ENCODE measurements at places on chromosomes 2 and 18.

GRCh38 chr2:128500138-128500800, 181.6 kb upstream of the HS6ST1 start:
- DNase-seq, result no peak

DNA sequence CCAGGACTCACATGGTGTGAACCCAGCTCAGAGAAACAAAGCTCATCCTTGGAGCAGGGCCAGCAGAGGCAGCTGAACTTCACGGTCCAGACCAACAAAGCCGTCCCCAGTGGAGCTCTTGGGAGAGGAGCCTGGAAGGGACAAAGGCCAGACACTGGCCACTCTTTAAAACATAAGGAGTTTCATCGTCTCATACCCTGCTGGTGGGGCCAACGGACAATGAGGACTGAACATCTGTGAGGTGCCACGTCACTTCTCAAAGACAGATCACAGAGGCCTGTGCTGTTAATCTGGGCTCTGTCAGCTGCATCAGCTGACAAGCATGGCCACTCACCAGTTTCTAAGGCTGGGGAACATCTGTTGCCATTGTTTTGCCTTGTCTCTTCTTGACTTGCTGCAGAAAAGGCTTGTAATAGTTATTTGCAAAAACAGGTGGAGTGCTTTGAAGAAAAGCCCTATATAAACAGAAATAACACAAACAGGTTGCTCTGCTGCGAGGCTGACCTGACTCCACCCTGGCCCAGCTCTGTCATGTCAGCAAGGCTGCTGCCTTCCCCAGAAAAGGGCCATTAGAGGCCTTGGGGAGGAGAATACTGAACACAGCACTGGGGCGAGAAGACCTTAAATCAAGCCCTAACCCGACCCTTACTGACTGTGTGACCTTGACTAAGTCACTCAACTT, 68.1 kb upstream of the DAPL1 start:
- DNase-seq, result no peak

DNA sequence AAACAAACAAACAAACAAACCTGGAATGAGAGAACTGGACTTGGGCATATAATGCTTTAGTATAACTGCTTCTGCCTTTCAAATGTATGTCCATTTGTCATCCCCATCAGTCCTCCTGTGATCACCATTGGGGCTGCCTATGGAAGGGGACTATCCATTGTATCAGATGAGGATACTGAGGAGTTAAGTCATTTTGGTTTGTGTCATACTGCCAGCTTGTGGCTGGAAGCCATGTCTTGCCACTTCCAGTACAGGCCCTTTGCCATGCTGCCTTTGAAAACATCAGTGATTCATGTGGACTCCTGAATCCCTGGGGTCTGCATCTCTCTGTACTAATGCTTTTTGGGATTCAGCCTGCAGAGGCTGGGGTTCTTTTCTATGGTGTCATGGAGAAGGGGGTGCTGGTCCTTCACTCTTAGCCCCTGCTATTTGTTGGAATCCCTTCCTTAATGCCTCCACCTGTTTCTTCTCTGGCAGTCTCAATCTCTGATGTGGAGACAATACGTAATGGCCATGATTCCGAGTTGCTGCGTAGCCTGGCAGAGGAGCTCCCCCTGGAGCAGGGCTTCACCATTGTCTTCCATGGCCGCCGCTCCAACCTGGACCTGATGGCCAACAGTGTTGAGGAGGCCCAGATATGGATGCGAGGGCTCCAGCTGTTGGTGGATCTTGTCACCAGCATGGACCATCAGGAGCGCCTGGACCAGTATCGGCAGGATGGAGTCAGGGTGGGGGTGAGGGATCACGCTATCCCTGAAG, 10.6 kb downstream of the PLCD4 start:
- no peak for DNase-seq

DNA sequence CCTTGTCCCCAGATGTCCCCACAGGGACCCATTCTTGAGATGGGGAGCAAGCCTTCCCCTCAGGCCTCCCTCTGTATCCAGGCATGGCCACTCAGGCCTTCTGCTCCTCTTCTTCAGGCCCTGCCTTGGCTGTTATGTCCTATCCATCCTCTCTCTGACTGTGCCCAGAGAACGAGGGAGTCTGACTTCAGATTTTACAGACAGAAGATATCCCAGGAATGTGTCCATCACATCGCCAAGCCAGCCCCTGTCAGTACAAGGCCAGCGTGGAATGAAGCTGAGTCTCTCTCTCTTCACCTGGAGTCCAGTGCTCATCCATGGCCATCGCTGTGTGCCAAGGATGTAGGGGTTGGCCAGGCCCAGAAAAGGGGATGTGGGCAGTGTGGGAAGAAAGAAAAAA, 57.6 kb downstream of the SDC1 start:
- DNase-seq, result no peak

DNA sequence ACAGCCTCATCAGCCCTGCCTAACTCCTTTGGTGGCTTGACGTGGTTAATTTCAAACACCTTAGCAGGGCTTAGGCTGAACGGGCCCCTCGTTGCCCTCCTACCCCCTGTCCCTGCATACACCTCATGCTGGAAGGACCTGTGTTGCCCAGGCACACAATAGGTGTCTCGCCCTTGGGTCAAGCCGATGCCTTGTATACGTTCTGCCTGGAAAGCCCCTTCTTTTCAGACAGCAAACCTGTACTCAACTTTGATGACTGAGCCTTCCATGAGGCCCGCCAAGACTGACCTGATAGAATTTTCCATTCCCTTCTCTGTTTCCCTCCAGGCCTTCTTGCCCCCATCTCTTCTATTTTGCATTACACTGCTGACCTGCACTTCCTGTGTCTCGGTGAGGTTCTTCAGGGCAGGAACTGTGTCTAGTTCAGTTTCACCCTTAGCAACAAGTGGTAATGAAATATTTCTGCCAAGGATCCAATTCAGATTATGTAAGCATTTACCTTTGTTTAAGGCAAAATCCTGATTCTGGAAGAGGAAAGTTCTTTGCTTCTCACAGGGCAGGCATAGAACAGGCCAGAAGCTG, 7.9 kb downstream of the GREB1 start:
- no peak for DNase-seq

- DNase-seq, result no peak
Observed at GRCh38 chr2:223227338-223227737, 175.3 kb downstream of the KCNE4 start.

DNA sequence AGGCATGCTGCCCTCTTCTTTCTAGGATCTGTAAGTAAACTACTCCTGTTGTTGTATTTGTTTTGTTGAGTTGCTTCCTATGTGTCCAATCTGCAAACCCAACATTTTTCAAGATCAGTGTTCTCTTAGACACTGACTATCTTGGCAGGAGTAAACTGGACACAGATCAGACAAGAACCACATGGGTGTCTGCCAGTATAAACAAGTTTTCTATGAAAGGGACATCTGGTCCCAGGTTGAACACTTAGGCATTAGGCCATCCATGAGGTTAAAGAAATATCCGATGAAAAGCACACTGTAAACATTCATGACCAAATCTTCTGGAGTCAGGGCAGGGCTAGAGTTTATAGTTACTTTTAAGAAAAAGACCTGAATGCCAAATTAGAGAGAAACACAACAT, 441.8 kb downstream of the NYAP2 start:
- no peak for DNase-seq

DNA sequence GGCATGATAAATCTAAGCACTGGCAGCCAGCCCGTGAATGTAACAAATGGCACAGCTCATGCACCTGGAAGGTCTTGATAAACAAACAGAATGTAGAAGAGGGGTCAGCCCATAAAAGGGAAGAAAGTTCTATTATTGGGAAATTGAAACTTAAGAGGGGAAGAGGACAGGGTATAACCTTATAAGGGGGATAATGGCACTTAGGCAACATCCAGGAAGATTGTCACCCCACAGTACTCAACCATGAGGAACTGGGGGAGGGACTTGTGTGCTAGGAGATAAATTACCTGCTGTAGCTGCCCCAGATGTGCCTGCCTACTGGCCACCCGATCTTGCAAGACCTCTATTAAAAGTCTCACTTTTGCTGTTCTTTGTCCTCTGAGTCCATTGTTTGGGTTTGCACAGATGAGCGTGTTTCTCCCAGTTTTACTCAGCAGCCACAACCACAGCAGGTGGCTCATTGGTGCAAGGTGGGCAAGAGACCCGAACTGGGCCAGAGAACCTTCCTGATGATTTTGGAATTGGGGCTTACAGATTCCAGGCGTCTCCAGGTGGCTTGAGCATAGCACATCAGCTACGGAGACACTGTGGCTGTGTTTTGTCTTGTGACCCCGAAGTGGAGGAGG, 79.0 kb upstream of the TAF1B start:
- DNase-seq, result no peak

DNA sequence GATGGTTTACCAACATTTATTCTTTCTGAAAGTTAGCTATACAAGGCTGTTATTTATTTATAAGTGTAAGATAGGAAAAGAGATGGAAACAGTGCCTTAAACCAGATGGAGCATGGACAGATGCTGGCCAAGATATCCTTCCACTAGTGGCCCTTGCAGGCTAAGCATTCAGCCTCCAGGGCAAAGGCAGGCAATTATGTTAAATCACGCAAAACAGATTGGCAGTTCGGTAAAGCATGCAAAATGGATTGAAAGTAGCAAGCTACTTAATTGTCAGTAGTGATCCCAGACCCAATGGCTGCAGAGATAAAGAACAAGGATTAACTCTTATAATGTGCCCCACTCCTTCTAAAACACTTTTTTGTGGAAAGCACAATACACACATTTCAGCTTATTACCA, 105.4 kb upstream of the MAP4K3 start:
- no peak for DNase-seq

- DNase-seq, result peak; percentile 23
Observed at GRCh38 chr2:167127135-167127534, 238.9 kb downstream of the XIRP2 start.

GRCh38 chr18:27668158-27668557, 483.1 kb upstream of the CHST9 start:
- DNase-seq, result no peak

DNA sequence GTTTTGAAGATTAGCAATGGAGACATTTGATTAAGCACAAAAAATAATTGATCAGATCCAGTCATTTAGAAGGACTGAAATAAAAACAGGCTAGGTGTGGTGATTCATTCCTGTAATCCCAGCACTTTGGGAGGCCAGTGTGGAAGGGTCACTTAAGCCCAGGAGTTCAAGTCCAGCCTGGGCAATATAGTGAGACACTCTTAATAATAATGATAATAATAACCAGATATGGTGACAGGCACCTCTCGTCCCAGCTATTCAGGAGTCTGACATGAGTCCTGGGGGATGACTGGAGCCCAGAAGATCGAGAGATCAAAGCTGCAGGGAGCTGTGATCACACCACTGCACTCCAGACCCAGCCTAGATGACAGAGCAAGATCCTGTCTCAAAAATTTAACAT, 3.5 kb upstream of the FN1 start:
- DNase-seq, result no peak

DNA sequence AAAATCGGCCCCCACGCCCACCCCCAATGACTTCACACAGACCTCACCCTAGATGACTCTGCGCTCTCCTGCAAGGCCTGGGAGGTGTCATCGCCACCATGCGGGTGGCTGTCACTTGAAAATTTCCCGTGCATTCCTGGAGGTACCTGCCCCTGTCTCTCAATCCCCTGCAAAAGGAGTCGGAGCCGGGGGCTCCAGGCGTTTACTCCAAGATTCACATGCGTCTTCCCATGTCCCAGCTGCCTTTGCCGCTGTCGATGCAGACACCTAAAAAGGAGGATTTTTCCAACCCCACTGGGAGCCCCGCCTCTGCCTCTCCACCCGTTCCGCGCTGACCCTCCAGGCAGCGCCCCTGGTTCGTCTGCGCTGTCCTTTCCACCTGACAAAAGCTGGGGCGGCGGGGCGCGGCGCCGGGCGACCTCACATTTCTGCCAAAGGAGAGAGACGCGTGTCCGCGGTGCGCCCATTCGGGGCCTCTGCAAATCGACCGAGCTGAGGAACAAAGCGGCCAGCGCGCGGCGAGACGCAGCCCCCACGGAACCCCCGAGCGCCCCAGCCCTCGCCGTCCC, 667 bp downstream of the REEP1 start:
- DNase-seq, result no peak

DNA sequence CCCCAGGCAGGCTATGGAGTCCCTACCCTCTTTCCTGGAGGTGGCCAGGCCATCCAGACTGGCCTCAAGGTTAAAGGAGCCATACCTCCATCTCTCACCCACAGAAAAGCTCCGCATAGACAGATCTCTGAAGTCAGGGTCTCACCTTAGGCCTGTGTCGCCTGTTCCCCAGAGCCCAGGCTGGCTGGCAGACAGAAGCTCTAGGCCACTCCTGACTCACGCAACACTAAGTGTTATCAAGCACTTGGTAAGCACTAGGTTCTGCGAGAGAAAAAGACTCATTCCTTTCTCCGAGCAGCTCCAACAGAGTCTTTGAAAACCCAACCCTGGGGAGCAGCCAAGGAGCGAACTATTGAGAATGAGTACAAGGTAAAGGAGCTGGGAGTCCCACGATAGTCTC, 6.1 kb downstream of the SMAD7 start:
- DNase-seq, result no peak

DNA sequence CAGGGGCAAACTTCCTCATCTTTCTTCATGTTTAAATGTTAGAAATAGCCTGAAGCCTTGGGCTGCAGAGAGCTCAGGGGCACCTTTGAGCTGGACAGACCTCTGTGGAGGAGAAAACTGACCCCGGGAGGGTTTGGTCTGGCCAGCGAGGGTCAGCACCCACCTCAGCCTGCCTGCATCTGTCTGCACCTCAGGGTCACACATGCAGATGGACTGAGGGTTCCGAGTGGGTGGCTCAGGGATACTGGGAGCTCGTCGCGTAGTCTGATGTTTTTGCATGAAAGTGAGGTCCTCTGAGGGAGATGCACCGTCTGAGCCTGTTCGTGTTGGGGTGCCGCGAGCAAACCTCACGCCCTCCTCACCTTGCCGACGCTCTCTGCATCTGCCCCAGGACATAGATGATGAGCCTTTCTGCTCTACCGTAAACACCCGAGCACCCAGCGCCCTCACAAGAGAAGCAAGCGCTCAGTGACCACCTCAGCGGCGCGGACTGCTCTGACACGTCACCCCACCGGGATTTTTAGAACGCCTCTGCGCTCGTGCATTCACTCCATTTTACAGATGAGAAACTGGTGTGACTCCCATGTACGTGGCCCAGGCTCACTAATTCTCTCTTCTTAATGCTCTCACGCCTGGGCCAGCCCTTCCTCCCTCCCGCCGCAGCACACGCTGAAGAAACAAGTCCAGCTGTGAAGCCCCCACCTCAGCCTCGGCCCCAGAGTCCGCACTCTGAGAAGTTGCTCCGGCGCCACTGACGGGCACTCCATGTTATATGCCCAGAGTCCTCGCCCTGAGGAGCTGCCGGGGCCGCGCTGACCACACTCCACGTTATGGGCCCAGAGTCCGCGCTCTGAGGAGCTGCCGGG, 9.5 kb downstream of the KCNG2 start:
- DNase-seq, result no peak

GRCh38 chr2:162197069-162197825, 45.2 kb upstream of the GCG start:
- DNase-seq, result no peak

DNA sequence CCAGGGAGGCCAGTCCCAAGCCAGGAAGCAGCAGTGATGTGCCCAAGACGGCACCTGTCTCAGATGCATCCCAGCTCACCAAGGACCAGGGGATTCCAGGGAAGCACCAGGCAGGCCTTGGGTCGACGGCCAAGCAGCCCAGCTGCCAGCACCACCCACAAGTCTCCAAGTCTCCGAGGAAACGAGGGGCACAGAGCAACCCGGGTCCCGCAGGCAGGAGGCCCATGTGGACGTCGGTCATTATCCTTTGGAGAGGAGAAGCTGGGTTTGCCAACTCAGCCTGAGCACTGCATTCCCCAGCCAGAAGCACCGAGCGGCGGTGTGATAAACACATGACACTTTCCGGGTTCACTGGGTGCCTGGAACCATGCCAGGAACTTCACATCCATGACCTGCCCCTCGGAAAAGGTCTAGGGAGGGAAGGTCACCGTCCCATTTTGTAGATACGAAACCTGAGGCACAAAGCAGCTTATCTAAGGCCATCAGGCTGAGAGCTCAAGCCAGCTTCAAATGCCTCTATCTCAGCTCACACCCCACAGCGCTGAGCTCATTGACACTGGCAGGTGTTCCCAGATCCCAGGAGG, 104.5 kb downstream of the ZNF516 start:
- DNase-seq, result no peak

Data from HuH-7 (cell line).